B cell (primary cell): ENCODE measurements at places on chromosomes 1 and 21. TPM values are rescaled to one million over a fixed set of nuclear protein-coding genes. Genes with fewer than 3 reads are reported as not detected.
A peak's percentile ranks its signal among the peaks of the same experiment; 100 is the strongest.

- DNase-seq = no peak
Observed at GRCh38 chr1:53799141-53799540, 39.0 kb downstream of the NDC1 start.

- no peak for DNase-seq
Observed at GRCh38 chr1:8116894-8117264, 90.8 kb upstream of the ERRFI1 start.

GRCh38 chr1:99737016-99737415 is 29.4 kb downstream of the FRRS1 start:
- DNase-seq = no peak

DNA sequence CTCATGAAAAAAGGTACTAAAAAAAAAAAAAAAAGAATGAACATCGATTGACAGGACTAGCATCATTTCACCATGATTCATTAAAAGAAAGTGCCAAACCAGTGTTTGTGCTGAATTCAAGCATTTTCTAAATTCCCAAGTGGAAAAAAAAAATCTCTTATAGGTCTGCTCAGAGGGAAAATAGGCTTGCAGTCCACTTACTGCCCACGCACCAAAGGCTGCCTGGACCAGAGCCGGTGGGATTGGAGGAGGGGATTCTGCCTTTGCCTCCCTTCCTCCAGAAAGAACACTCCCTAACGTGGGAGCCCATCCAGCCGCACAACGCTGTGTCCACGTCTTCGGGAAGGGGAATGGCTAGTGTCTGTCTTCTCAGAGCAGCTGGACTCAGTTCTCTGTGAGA is 5.5 kb upstream of the TRAPPC10 start:
- DNase-seq = no peak

CRNN gene
- not detected in 2 replicates for total RNA-seq

DNA sequence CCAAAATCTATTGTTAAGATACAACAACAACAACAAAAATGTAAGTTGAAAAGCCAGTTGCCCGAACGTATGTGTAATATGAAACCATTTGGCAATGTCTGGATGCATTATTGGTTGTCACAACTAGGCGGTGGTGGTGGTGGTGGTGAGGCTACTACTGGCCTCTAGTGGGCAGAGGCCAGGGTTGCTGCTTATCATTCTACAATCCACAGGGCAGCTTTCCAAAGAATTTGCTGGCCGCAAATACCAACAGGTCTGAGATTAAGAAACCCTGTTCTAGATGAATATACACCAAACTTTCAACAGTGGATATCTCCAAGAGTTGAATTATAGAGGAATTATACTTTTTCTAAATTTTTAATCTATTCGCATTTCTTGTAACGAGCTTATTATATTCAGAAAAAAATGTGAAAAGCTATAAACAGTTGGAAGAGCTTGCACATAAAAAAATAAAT is 26.8 kb upstream of the ZNF697 start:
- peak; percentile 36 for DNase-seq

FAM72D gene
- total RNA-seq = 0.32 TPM in 1 of 2 replicates, not detected in the other

TNFSF4 gene
- total RNA-seq = 1.5 and 2.2 TPM in 2 replicates

AGO4 gene
- total RNA-seq = 19.1 and 22.6 TPM in 2 replicates

AMY1B gene
- not detected in 2 replicates for total RNA-seq

BRINP2 gene
- not detected in 2 replicates for total RNA-seq

DNA sequence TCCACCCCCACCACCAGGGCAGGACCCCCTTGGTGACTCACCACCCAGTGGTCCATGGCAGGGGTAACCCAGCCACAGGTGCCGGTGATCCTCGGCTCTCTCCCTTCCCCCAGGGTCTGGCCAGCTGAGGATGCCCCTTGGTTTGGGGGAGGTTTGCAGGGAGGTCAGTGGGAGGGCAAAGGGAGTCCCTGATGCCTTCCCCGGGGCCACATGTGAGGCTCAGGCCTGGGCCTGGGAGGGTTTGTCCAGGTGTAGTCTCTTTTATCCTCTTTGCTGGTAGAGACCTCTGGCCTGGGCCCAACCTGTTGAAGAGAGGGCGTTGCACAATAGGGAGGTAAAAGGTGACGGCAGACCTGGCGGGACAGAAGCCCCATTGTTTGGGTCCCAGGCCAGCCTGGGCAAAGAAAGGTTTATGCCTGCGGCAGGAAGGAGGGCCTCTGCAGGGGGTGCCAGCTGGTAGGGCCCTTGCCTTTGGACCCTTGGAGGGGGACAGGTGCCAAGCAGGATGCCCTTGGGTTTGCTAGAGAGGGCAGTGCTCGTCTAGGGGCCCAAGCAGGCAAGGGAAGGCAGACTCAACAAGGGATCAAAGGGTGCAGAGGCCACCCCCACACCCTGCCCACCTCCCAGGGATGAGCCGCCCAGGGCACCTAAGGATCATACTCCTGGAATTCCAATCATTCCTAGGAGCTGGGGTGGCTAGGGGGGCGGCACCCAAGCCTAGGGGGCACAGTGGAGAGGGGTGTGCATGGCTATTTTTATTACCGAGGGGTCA is 760 bp upstream of the TINAGL1 start:
- DNase-seq = no peak

RHOU gene
- total RNA-seq = 0.12 TPM in 1 of 2 replicates, not detected in the other

GRCh38 chr1:47838562-47839432 is 158.4 kb downstream of the TRABD2B start:
- no peak for DNase-seq

DNA sequence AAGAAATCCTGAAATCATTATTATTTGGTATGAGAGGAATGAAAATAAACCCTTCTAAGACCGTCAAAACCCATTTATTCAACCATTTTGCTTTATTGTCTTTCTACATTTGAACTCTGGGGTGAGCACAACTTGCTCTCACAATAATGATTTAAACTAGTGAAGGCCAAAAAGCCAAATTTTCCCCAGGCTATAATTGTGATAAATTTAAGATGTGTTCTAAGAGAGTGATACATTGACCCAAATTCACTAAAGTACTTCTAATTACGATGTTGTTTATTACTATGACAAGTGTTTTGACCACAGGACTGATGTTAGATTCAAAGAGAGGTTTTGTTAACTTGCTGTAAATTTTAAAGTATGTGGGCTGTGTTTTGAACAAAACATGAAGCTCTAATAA is 670.9 kb upstream of the NR5A2 start:
- no peak for DNase-seq

DNA sequence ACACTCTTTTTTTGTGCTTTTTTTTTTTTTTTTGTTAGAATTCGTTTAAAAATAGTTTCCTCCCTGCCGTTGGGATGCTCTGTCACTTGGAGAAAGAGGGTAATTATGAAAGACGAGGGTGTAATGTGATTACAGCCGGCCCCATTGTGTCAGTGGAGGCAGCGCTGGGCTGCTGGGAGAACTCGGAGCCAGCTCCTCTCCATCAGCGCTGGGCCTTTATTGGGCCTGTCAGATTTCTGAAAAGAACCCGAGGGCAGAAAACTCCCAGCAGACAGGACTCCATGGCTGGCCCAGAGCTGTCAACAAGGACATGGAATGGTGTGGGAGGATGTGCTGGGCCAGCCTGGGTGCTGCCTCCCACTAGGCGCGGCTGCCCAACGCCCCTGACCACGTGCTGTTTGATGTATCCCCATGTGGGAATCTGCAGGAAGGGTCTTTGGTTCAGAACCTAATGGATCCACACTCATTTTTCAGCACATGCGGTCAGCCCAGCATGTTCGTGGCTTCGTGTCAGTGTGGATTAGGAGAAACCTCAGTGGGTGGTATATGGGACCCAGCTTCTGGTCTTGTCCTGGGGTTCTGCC is 222.6 kb upstream of the KIAA0040 start:
- DNase-seq = no peak

- no peak for DNase-seq
Observed at GRCh38 chr1:224637515-224637914, 21.4 kb downstream of the CNIH3 start.

DNA sequence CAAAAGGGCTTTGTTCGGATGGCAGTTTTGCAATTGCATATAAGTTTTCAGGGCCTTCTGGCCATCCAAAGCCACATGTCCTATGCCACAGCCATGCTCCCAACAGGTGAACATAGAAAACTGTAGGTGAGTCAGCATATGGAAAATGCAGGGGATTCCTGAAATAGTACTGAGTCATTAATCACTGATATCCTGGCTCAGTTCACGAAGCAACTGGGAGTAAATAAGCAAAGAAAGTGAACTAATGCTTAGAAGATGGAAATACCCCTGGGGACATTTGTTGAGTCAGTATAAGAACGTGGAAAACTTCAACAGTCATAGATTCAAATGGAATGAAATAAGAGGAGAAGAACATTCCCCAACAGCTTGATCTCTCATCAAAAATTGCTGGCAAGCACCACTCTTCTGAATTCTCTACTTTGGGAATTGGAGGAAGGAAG is 148.9 kb upstream of the RUNX1 start:
- no peak for DNase-seq

DNA sequence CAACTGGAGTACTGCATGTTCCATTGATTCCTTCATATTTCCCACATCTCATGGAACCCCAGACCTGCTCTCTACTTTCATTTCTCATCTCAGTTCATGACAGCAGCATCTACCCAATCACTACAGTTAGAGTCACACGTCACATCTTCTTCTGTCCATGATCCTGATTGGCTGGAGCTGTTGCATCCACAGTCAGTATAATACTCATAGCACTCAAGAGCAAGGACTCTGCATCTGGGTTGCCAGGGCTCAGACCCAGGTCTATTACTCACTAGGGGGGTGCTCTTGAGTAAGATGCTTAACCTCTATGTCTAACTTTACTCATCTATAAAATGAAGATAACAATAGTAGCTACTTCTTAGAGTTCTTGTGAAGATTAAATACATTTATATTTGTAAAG is 4.4 kb upstream of the XPR1 start:
- no peak for DNase-seq

DNA sequence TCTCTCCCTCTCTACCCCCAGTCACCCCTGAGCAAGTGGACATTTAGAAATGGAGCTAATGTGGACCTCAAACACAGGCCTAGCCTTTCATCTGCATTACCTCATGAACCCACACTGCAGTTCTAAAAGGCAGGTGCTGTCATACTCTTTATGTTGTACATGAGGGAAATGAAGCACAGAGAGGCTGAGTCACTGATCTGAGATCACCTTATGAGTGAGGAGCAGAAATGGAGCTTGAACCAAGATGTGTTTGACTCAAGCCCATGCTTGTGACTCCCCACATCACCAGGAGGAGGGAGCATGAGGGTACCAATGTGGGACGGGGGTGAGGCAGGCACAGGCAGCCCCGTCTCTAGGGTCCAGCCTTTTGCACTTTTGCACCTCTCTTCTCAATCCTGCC is 702.8 kb downstream of the PTPRU start:
- no peak for DNase-seq

IRF6 gene
- total RNA-seq = 0.95 and 1.1 TPM in 2 replicates

DYNLT4 gene
- total RNA-seq = 0.39 TPM in 1 of 2 replicates, not detected in the other

CACNA1S gene
- not detected in 2 replicates for total RNA-seq

DNA sequence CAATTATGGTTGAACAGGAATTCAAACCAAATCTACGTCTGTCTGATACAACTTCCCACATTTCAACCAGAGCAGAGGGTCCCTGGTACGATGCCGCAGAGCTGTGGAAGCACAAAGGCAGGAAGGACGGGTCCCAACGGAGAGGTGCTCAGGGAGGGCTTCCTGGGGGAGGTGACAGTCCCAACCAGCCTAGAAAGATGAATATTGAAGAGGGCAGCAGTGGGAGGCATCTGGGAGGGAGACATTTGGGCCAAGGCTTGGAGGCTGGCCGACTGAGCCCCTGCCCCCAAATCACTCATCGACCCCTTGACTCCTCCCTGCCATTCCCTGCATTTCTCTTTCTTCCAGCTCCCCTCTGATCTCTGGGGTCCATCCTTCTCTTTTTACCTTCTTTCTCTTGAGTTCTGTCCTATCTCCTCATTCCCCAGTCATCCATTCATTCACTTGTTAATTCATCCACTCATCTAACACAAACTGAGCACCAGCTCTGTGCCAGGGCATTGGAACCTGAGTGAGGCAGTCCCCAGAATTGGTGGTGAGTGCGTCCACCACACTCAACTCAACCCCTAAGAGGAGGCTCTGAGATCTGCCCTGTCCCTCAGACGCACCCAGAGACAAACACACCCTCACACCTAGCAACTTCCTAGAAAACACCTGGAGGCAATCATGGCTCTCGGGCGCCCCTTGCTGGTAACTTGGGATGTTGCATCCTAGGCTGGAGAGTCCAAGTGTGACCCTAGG is 13.2 kb upstream of the CELA3B start:
- DNase-seq = peak; percentile 83

- no peak for DNase-seq
Observed at GRCh38 chr1:195894411-195894810, 713.8 kb downstream of the KCNT2 start.

DNA sequence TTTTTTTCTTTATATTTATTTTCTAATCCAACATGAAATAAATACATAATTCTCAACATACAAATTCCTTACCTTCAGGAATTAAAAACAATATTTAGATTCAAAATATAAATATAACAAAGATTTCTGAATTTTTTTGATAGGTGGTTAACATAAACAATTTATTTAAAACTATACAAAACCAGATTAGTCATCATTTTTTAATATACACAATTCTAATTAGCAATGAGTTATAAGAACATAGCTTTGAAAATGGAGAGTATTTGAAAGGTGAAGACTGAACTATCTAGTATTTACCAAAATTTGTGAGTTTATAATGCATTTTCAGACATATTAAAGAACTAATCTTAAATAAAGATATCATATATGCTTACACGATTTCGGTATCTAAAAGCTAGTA is 37.5 kb downstream of the TPR start:
- no peak for DNase-seq

- DNase-seq = no peak
Observed at GRCh38 chr1:32813941-32814739, 3.0 kb downstream of the YARS1 start.

GRCh38 chr1:232678185-232678886 is 48.4 kb upstream of the SIPA1L2 start:
- DNase-seq = no peak

GRCh38 chr1:202856014-202856413 is 32.9 kb downstream of the RABIF start:
- DNase-seq = no peak

DNA sequence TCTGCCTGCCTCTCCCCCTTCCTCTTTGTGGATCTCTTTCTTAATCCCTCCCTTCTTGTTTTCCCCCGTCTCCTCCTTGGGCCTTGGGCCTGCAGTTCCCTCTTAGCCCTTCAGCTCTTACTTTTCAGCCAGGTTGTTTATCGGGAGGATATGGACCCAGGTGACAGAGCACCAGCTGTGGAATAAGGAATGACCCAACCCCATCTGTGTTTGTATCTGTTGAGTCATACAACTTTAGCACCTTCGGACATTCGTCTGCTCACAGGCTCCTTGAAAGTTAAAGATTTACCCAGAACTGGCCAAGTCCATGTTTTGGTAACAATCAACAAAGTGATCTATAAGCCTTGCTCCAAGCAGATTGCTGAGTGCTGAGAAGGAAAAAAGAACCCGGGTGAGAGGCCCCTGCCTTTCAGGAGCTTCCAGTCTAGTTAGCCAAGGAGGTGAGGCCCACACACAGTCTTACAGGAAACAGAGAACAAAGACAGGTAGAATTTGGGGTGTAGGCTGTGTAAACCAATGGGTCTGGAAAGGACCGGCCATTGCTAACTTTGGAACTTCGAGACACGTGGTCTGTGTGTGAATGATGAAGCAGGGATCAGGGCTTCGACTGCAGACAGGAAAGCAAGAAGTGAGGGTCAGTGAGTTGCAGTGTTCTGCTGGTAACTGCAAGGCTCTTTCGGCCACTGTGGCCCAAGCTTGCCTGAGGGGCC is 66.7 kb upstream of the F3 start:
- no peak for DNase-seq

DTL gene
- 0.10 and 0.37 TPM in 2 replicates for total RNA-seq

TIAM1 gene
- 0.90 and 1.0 TPM in 2 replicates for total RNA-seq

GRCh38 chr1:212287261-212287895 is 2.2 kb downstream of the PPP2R5A start:
- peak; percentile 13 for DNase-seq
